ENCODE measurements at places on chromosomes 5 and 9.

DNA sequence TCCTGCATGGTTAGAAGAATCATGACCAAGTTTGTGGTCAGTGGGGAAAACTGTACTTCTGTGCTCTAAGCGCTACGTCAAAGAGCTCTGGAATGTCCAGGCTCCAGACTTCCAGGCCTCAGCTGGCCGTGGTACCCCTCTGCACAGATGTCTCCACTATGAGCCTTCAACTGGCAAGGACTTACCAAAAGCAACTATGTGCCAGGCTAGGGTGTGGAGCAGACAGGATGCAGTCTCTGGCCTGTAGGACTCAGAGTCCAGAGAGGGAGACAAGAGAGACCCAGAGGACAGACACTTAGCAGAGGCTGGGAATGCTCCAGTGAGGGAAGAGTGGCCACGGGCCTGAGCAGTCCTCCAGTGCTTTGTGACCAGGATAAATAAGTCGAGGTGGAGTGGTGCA lies 31.0 kb upstream of the TCF7 start:
- no peak for DNase-seq

DNA sequence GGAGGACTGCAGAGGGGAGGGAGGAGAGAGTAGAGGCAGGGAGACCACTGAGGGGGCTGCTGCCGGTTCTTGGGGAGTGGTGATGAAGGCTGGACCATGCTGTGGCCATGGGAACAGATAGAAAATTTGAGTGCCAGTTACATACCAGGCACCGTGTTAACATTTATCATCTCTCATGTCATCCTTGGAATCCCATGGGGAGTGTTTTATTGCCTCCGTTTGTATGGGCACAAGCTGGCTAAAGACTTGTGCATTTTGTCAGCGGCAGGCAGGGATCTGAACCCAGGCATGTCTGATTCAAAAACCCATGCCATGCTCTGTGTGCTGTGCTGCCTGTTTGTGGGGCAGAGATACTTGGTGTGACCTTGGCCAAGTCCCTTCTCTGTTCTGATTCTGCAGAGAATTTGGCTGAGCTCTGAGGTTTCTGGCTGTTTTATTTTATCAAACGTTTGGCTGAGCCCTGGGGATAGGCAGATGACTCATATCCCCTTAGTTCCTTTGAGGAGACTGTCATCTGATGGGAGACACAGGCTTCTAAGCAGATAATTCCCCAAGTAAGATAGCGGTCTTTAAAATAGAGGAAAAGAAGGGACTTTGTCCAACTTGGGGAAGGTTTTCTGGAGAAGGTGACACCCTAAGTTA lies 22.2 kb downstream of the COL27A1 start:
- no peak for DNase-seq

GRCh38 chr9:83056911-83057310 lies 6.0 kb downstream of the RASEF start:
- no peak for DNase-seq

DNA sequence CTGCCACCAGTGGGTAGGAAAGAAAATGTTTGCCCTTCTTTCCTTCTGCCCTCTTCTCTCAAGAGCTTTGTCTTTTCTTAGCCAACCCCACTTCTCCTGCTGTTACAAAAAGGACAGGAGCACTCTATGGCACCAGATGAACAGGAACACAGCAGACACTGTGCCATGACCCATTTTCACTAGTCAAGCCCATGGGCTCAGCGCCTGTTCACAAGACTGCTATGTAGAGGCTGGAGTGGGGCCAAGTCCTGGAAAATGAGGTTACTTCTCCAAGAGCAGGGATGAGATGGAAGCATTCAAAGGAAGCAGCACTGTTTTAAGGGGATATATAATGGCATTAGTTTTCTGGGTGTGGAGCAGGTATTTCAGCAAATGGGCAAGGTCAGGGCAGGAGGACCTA lies 46.8 kb upstream of the GRAMD2B start:
- no peak for DNase-seq

- no peak for DNase-seq
These were observed 275.7 kb downstream of the CSNK1G3 start for GRCh38 chr5:123787635-123788034.
